GM13976 (cell line): ENCODE measurements at places on chromosomes 3 and 15.

DNA sequence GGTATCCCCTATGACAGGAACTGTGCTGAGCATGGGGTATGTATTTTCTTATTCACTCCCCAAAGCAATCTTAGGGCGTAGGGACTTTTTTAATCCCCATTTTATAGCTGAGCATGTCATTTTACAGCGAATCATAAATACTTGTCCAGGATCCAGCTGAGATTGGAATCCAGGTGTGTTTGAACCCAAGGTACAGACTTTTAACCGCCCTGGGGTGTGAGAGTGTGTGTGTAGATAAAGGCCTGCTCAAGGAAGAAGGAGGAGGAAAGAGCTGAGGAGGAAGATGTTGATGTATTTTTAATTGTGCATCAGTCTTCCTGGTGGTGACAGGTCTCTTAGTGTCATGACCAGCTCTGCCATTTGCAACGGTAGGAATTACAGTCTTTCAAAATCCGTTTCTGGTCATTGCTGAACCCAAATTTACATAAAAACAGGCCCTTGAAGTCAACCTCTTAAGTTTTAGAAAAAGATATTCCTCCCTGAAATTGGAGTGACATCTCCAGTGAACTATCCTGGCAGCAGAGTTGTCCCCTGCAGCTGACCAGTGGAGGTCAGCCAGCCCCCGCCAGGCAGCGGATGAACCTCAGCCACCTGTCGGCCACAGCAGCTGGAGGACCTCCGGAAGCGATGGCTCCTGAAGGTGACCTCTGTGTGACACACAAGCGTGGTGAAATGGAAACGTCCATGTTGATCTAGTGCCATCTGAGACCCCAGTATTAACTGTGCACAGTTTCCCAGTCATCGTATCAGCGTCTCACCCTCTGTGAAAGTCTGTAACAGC is 92.8 kb upstream of the MITF start:
- no peak for DNase-seq

DNA sequence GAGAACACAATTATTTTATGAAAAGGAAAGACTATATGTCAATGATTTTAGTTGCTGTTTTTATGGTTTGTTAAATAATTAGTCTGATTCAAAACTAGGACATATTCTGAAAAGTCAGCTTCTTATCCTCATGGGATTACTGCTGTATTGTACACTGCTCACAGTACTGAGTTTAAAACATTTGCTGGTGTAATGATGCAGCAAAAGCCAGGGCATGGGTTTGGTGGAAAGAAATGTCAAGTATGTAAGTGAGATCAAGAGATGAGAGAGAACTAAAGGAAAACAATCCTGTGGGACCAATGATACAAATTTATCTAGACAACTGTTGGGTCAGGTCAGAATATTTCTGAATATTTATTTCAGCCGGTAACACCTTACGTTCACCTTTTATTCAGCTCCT is 210.1 kb upstream of the ARHGEF26 start:
- DNase-seq = no peak

DNA sequence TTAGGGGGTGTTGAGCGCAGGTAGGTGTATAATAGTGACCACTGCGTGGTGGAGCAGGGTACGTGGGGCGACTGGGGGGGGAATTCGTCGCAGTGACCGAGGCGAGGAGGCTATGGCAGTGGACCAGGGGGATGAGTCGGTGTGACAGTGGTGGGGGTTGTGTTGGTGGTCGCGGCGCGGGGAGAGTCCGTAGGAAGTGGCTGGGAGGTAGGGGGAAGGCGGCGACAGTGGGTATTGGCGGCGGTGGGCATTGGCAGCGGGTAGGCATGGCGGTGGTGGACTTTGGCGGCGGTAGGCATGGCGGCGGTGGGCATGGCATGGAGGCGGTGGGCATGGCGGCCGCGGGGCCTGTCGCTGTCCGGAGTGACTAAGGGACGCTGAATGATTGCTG is 739 bp downstream of the SNRPN start:
- peak; percentile 18 for DNase-seq

DNA sequence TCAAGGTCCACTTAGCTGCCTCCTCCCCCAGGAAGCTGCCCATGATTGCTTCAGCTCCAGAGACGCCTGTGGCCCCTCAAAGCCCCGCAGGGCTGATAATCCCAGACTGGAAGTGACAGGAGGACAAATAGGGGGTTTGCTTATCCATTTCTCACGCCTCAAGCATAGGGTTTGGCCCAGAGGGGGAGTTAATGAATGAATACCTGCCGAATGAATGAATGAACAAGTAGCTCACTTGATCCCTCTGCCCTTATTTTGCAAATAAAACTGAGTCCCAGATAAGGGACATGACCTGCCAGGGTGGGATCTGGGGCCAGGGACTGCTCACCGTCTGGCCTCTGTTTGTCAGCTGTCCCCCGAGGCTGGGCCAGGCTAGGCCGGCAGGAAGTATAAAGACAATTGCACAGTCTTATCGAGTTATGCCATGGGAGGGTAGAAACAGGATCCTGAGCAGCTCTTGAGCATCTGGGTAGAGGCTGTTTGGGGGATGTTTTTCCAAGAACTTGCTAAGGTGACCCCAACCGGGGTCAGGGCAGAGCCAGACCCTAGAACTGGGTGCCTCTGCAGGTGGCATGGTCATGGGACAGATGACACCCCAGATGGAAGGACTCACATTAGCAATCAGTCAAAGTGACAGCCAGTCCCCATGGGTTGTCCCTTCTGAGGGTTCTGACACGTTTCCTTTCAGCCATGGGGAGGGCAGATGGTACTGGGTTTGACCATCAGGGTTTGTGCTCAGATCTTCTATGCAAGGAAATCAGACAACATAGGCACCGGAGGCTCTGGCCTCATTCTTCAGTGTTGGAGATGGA is 45.0 kb downstream of the IQSEC1 start:
- no peak for DNase-seq

DNA sequence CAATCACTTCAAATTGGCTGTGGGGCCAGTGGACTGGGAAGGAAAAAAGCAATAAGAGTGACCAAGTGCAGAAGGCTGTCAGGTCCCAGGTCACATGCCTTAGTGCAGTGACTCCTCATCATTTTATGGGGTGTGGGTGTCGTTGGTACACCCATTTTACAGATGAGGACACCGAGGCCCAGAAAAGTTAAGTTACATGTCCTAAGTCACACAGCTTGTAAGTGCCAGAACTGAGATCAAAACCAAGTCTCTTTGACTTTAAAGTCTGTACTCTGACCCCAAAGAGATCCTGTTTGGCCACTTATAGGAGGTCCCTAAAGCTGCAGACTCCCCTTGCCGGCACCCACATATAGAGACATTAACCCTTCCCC is 63.0 kb upstream of the POLG start:
- no peak for DNase-seq

DNA sequence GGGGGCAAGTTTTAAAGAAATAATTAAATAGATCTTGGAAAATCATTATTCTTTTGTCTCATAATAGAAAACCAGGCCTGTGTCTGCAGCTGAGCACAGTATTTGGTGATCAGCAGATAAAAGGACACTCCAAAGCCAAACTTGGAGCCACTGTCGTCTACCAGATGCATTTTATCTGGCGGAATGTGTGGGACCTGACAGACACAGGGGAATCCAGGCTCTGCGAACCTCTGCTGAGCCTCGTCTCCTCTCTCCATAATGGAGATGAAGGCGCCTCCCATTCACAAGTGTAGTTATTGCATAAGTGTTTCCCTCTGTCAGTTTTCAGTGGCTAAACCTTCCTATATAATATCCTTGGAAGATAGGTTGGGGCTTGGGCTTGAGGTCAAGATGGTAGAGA is 42.1 kb downstream of the EEFSEC start:
- DNase-seq = no peak

DNA sequence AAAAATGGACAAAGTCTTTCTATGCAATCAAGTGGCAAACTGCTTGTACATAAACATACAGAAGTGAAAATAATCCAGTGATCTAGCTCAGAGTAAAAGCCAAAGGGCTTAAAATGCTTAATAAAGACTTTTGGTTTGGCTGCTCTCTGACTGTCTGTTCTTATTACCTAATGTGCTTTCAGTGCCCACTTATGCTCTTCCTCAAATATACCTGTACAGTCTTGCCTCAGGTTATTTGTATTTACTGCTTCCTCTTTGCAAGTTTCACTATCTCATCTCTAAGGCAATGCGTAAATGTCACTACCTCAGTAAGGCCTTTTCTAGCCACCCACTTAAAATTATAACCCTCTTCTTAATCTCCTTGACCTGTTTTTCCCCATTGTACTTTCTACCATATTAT is 171.8 kb downstream of the EPHA6 start:
- no peak for DNase-seq

DNA sequence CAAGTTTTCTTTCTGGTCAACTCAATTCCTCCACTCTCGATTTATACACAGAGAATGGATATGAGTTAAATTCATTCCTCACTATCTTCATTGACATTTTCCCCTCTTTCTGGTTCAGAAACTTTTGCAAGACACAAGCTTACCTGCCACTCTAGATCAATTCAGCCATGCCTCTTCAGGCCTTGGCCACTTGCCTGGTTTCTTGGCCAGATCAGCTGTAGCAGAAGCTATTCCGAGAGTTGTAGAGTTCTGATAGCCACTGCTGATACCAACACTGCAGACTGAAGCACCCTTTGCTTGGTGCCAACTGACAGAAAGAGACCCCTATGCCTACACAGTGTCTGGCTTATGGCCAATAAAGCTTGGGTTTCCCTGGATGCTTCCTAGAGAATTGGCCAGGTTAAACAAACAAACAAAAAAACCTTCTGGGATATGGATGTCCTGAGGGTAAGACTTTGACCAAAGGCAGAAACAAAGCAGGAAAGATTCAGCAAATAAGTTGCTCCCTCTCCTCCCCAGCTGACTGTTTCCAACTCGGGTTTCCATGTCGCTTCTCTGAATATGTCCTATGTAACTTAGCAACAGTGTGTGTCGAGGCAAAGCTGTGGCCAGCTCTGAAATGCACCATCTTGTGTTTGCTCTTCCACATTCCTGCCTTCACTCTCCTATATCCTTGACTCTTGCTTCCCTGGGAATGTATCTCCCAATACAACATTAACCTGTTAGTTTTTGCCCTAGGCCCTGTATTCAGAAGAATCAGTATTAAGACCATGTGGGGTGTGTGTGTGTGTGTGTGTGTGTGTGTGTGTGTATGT is 521.6 kb downstream of the EPHA3 start:
- no peak for DNase-seq

GRCh38 chr3:144557515-144557914 is 585.9 kb downstream of the DIPK2A start:
- no peak for DNase-seq

GRCh38 chr3:58037141-58037910 is 29.1 kb downstream of the FLNB start:
- DNase-seq = no peak

GRCh38 chr3:187648177-187648576 is 22.0 kb downstream of the SST start:
- DNase-seq = peak; percentile 8

DNA sequence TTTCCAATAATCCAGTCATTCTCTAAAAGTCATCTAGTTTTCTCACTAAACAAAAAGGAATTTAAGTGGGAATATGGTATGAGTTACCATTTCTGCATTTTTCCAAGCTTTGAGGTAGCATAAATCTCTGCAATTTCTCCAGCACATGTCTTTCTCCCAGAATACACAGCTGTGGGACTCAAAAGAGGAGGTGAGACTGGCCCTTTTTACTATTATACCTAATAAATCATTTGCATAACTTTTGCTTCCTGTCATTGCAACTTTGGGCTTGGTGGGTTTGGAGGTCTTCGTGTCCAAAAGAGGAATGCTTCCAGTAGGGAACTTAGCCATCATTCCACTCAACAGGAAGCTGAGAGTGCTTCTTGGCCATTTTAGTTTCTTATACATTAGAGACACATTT is 94.8 kb downstream of the FMN1 start:
- no peak for DNase-seq

GRCh38 chr3:8712045-8712907 is 21.3 kb upstream of the CAV3 start:
- DNase-seq = peak; percentile 8

- DNase-seq = no peak
Measured at GRCh38 chr3:59192473-59192872, 142.6 kb upstream of the CFAP20DC start.

DNA sequence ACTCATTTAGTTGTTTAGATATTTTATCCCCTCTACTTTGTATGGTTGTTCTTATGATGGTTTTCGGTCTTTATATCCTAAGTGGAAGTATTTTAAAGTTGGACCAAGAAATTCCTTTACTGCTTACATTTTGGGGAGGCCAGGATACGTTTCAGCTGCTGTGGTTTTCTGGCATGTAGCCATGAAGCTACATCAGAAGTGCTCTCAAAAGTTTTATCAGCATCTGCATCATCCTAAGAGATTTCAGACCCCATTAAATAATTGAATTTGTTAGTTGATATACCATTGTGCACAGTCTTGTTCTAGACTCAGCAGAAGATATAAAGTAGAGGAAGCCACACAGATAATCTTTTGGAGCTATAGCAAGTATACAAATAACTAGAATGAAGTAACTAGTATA is 50.1 kb upstream of the SKOR1 start:
- DNase-seq = no peak

DNA sequence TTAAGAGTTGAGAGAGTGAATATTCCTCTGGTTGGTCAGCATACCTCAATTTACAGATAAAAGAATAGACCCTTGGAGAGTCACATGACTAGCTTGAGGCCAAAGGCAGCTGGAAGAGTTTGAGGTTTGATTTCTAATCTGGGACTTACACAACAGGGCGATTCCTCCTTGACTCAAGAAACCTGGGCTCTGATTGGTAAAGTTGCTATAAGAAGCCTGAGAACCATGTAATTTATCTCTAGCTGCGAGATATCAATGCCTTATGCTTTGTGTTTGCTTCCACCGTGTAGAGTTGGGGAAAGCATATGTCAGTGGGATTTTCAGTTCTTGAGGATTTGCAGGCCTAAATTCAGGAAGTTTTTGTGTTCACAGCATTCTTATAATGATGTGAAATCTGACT is 206.0 kb downstream of the KLHL25 start:
- no peak for DNase-seq

DNA sequence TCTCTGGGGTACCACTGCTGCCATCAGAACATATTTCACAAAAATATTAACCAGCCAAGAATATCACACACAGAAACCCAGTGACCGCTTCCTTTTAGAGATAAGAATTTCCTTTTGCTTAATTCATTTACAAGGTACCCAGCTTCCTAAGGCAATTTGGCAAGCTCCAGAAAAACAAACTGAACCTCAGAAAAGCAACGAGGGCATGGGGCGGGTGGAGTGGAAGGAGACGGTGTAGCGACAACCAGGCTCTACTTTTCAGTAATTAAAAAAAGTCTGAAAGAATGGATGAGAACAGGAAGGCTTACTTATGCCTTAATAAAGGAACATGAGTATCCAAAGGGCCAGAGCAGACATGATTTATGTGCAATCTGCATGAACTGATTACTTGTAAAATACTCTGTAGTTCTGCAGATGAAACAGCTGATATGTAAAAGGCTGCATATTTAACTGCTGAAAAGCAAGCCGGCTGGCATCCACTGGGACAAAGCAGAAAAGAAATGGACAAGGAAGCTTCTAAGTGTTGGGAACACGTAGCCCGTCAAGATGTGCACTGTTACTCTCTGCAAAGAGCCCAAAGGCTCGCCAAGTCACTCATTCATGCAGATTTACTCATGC is 18.6 kb downstream of the RFTN1 start:
- no peak for DNase-seq
